Muscle of arm (tissue), 14 donors: ENCODE measurements at places on chromosomes 3 and 15.

GRCh38 chr3:104961851-104962250, 404.9 kb upstream of the ALCAM start:
- DNase-seq, result no peak

DNA sequence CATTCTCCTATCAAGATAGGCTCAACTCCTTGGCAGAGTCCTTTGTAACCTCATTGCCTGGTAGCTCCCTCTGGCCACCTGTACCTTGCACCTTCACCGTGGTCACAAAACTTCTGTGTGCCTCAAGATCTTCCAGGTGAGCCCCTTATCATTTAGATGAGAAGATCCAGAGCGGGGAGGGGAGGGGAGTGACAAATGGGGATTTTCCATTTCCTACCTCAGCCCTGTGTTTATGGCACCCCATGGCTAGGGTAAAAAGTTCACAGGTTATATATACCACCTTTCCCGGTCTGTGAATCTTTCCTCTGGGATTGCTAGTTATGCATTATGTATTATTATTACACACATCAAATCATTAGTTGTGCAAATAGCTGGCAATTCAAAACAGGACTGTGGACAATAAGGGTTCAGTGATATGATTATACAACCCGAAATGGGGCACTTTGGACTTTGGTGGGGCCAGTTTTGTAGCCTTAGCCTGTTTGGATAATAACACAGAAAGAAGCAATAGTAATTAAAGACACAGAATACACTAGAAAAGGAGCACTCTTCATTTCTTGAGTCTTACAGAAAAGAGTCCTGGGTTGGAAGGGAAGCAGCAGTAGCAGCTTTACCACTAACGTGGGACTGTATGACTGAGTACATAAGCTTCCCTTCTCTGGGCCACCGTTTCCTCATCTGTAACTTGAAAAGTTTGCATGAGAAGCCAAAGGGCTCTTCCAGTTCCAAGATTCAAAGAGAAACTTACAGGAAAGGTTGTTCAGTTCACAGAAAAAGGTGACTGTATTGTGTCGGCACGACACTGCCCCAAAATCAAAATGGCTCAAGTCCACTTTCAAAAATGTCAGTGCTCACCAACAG, 7.1 kb downstream of the TLE3 start:
- DNase-seq, result no peak

GRCh38 chr15:25727867-25728600, 135.1 kb downstream of the ATP10A start:
- DNase-seq, result no peak

- DNase-seq, result no peak
Measured at GRCh38 chr3:62981962-62982361, 106.7 kb upstream of the CADPS start.

DNA sequence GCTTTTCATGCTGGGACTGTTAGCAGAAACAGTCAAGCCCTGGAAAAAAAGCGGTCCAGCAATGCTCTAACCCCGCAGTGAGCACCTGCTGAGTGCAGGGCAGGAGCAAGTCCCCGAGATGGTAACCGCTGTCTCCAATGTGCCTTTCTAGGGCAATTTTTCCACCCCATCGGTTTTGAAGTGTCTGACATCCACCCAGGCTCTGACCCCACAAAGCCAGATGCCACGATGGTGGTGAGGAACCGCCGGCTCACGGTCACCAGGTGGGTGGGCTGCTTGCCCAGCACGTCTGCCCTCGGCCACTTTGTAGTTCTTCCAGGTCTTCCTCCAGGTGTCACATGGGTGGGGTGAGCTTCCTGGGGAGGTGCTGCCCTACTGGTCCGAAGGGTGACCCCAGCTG, 3.2 kb upstream of the ITIH3 start:
- no peak for DNase-seq

DNA sequence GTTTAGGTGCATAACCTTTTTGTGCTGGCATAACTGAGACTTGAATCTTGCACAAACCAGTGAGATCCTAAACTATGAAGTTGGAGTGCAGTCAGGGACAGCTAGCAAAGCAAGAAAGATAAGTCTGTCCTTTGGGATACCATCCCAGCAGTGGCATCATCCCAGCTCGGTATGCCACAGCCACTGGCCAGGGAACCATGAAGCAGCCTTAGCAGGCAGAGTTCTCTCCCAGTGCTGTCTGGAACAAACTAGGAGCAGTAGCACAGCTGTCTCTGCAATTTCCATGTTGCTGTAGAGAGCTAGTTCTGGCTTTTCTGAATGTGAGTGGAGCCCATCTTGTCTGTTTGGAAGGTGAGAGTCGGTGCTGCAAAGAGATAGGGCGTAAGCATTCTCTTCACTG, 130.3 kb downstream of the DTWD1 start:
- DNase-seq, result no peak

GRCh38 chr3:131072099-131072559, 45.5 kb downstream of the NEK11 start:
- DNase-seq, result no peak

DNA sequence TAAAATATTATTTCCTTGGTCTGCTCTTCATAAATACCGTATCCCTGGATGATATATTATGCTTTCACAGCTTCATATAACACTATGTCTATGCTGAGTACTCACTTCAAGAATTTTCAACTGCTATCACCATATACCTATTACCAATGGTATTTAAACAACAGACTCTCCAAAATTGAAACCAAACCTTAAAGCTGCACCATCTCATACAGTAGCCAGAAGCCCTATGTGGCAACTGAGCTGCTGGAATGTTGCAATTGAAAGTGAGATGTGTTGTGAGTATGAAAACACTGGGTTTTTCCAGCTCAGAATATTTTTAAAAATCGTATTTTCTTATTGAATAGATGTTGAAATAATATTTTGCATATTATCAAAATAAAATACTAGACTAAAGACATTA, 130.1 kb upstream of the GOLGA6L6 start:
- no peak for DNase-seq

DNA sequence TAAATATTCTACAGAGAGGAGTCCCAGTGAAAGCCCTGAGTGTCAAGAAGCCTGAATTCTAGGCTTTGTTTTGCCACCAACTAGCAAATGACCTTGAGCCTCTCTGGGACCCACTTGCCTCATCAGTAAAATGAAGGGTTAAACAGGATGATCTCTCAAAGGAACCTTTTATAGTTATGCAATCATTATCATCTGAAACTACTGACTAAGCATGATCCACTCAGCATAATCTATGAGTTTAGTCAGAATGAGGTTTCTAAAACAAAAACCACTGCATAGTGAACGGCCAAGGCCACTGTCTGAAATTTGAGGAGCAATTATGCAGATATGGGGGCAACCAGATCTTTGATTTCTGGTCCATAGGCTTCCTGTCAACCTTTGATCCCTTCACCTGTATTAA, 319.0 kb downstream of the MECOM start:
- DNase-seq, result no peak

- DNase-seq, result no peak
Measured at GRCh38 chr3:139319428-139320402, 24.1 kb upstream of the MRPS22 start.

DNA sequence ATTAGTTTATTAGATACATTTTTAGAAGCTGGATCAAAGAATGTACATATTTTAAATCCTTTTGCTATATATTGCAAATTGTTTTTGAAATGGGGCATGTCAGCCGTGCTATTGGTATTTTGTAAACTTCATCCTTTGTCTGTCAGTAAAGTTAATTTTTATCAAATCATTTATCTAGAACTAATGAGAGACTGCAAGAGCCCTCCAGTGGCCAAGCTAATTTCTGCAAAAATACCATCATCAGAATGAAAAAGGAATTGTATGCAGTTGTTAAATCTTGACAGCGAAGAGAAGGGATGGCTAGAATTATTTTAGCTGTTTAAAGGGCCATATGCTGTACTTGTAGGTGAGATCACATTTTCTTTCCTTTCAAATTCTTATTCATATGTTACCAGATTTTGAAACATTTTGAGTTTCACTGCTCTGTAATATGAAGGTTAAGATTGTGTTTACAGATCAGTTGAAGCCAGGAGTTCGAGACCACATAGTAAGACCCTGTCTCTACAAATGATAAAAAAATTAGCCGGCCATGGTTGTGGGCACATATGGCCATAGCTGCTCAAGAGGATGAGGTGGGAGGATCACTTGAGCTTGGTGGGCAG, 8.1 kb upstream of the CLDN11 start:
- DNase-seq, result peak; percentile 29

GRCh38 chr3:46925585-46925934, 48.0 kb downstream of the PTH1R start:
- no peak for DNase-seq
